ENCODE measurements at places on chromosomes 6 and 20.

GRCh38 chr20:10131732-10132345 is 86.8 kb upstream of the SNAP25 start:
- peak; percentile 56 for DNase-seq

DNA sequence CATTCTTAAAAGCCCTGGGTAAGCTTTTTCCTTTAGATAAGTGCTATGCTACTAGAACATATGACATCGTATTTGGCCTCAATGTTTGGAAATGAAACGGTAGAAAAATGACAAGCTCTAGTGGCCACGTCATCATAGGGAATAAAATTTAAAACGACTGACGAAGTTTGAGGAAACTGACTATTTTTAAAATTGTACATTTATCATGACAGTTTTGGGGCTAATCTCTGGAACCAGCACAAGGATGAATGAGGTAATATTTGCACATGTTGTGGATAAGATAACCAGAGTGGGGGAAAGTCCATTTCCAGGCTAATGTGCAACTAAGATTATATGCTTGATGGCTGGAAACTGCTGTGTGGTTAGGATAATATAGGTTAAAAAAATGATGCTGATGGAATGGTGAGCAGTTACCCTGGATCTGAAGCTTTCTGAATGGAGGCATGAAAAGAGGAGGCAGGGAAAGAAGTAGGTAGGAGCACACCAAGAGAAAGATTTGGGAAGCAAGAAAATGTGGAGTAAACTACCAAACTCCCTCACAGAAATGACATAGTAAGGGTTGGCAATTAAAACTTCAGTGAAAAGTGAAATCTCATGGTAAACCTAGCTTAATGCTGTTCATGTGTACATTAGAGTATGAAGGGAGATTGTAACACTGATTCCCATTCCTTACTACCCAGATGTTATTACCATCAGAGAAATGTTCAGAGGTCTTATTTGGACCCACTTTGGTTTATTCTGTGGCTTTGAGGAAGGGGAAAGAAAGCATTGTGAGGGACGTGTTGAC is 42.7 kb upstream of the CEP162 start:
- DNase-seq: no peak

- DNase-seq: no peak
These were observed 45.8 kb upstream of the CEP162 start for GRCh38 chr6:84273048-84273809.

- DNase-seq: no peak
These were observed 157.6 kb upstream of the INSM1 start for GRCh38 chr20:20210327-20210726.

GRCh38 chr20:13800728-13801134 is 15.9 kb downstream of the NDUFAF5 start:
- no peak for DNase-seq

DNA sequence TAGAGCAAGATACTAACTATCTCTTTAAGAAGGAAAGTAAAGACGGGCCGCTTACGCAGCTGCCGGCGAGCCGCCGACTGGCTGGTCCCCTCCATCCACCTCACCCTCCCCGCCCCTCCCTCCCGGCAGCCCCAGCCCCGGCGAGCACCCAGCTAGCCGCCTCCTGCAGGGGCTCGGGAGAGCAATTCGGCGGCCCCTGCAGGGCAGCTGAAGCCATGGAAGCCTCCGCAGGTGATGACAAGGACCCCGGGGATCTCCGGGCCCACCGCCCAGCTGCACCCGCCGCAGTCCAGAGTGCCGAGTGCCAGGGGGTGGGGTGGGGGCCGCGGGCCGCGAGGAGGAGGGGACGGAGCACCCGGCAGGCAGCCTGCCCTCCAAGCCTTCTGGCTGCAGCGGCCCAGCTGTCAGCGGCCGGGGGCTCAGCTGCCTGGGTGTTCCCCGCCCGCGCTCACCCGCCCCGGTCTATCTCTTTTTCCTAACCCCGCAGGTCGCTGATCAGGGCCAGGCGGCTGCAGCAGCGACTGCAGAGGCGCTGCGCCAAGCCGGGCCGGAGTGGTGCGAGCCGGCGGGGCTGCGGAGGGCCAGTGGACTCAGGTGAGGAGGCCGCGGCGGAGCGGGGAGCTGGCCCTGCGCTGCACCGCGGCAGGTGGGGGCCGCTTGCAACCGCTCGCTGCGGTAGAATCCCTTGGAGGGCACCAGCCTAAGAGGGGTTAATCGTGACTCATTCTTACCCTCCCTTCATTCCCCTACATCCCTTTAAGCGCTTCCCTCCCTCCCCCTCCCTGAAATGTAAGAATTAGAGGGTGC is at the start of gene SNPH:
Gene SNPH, plus strand, starts transcription at position 128 of the 807 bp plus-strand sequence. CDS start 29,946 bp downstream, outside the sequence.
- peak; percentile 68 for DNase-seq

All from NCI-H748 treated with DMSO at 0.1 percent for 48 hours (cell line).